ENCODE measurements at places on chromosomes 13 and 19.

DNA sequence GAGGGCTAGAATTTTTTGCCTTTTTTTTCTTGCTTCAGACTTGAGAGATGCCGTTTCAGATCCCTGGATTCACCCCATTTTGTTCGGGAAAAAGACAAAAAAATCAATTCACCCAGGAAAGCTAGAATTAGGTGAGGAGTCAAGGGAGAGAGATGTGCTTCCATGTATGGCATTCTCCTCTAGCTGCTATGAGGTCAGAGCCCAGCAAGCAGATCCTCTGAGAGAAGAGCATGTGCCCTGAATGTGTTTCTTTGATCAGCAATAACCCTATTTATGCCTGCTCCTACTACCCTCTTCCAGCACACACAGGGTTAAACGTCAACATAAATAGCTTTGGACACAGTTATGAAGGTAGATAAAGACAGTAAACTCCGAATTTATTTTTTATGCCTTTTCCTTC, 53.6 kb downstream of the NDFIP2 start:
- DNase-seq, result no peak

DNA sequence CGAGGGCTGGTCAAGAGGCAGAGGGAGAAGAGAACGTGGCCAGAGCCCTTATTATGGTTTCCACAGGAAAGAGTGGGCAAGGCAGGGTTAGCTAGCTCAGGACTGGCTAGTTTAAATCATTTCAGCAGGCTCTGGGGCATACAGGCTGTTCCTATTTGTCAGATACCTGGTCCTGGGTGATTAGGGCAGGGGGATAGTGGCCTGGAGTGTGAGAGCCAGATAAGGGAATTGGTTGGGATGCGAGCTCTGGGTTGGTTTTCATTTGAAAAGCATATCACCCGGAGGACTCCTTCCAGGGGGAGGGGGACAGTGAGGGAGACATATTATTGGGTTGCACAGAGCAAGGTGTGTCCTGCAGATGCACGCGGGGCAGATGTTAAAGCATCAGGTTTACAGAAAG, 75.3 kb upstream of the CLDN10 start:
- no peak for DNase-seq

GRCh38 chr13:99331881-99332293, 24.7 kb upstream of the GPR183 start:
- no peak for DNase-seq

DNA sequence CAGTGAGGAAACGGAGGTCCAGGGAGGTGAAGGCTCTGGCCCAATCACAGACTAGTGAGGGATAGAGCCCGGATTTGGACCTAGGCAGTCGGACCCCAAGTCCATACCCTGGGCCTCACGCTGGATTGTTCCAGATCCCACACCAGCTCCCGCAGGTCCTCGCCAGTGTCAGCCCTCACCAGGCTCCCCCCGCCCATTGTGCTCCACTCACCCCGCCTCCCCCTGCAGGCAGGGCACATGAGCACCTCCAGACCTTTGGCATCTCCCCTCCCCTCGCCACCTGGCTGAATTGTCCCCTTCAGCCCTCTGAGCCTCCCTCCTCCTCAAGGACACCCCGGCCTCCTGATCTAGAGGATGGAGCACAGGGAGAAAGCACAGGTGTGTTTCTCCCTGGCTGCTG, 152.4 kb downstream of the KATNAL1 start:
- DNase-seq, result no peak

DNA sequence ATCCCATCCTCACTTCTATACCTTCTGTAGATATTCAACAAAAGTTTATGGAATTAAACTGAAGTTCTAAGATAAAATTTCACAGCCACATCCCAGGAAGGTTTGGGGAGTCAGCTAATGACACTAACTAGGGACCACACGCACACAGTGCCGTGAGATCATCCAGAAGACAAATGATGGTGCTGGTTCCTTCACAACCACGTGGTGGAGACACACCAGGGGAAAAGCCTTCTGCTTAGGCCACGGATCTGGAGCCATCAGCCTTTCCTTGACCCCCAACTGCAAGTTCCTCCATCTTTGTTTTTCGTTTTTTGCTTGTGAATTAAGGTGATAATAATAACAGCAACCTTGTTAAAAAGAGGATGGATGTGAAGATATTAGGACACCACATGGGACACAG, 241.6 kb upstream of the MAB21L1 start:
- DNase-seq, result no peak

Data from NCI-H2171 (cell line).